ENCODE measurements at places on chromosomes 3 and 15.

GRCh38 chr3:67858492-67858891, 204.1 kb upstream of the SUCLG2 start:
- no peak for DNase-seq

GRCh38 chr3:104176706-104177105, 1190.0 kb upstream of the ALCAM start:
- no peak for DNase-seq

- DNase-seq = no peak
Measured at GRCh38 chr3:70744536-70744935, 432.1 kb upstream of the MDFIC2 start.

- no peak for DNase-seq
Measured at GRCh38 chr3:61956236-61956635, 394.9 kb downstream of the PTPRG start.

DNA sequence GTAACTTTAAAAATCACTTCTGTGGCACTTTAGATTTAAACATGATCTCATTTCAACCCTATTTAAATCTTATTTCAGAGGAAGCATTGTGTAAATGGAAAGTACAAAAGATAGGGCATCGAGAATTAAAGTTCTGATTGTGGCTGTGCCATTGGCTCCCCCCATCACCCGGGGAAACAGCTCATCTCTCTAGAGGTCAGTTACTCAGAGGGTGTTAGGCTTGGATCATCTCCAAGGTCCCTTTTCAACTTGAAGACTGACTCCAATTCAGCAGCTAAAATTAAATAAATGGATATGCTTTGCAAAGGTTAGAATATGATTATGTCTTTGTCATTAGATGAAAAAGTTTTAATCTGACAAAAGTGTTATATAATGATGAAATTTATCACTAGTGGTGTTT, 20.1 kb downstream of the CADM2 start:
- DNase-seq = no peak

DNA sequence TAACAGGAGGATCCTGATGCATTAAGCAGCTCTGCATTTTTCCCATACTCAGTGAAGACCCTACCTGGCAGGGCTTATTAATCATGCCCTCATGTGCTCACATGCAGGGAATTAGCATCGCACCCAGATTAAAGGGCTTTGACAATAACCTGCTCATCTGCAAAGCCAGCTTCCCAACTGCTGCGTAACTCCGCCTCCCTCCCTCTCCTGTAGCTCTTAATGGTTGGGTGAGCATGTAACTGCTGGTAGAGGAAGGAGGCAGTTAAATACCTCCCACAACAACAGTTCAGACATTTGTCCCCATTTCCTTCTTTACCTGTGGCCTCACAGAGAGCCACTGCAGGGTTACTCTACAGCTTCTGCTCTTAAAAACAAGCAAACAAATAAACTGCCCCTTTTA, 203.6 kb upstream of the WNT5A start:
- DNase-seq = no peak

GRCh38 chr3:178436773-178437172, 99.5 kb upstream of the KCNMB2 start:
- DNase-seq = peak; percentile 44

GRCh38 chr15:68228143-68228970, 1.2 kb downstream of the CLN6 start:
- no peak for DNase-seq

GRCh38 chr3:38165722-38166387, 518 bp downstream of the OXSR1 start:
- no peak for DNase-seq

DNA sequence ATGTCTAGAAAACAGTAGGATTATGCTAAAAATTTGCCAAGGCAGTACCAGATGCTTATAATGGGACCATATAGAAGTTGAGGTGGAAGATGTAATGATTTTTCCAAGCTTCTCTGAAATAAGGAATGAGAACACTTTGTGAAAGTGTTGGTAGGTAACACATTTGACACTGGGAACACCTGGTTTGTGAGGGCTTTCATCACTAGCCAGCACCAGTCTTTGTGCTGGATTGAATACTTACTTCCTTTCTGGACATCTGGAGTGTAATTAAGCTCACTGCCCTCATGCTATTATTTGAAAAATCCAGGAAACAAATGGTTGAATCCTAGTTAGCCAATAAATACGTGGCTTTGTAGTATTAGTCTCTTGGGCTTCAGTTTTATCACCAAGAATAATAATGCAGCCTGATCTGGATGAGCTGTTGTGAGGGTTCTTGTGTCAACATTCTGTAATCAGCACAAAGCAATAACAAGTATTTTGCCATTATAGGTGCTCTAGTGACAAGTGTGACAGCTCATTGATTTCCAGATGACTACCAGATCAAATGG, 12.9 kb downstream of the CCDC80 start:
- no peak for DNase-seq

GRCh38 chr3:15666277-15666676, 64.7 kb downstream of the BTD start:
- DNase-seq = no peak

DNA sequence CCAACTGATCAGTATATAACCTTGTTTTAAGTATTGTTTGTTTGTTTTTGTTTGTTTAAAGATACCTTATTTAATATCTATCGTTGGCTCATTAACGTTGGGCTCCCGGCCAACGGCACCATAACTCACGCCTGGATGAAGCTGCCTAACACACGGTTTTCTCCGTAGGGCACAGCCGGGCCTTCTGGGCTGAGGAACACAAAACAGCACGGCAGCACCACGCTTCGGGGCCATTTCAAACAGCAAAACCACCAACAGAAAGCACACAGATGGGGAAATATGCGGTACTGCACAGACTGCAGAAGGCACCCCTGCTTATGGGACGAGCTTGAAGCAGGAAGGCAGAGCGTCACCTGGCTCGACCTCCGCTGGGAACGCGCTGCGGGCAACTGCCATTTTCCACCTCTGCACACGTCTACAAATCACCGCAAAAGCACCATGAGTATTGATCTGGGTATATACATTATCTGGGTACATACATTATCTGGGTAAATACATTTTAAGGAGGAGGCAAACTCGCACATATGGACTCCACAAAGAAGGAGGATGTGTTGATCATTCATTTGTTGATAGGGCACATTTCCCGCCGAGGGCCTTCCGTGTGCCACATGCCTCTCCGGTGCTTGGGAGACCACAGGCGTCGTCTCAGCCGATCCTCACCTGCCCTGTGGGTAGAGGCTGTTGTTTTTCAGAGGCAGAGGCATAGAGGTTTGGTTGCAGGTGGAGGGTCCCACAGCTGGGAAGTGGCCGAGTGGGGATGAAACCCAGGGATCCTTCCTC, 123.7 kb upstream of the ATP2B2 start:
- peak; percentile 38 for DNase-seq

DNA sequence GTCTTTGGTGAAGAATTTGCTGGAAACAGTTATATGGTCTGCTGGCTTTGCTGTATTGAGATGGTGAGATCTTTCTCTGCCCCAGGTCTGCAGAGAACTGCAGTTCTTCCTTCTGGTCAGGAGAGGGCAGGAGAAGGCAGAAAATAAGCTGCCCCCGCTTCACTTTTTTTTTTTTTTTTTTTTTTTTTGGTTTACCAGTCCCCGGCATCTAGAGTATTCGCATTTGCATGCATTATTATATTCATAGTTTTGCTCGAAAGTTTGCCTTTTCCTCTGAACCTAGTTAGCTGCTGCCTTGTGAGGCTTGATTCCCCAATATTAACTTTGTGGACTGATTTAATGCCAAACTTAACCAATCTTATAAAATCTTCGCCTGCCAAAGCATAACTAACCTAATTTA, 10.6 kb upstream of the PARL start:
- peak; percentile 58 for DNase-seq

- DNase-seq = no peak
Measured at GRCh38 chr3:194075802-194076460, 60.0 kb upstream of the HES1 start.

GRCh38 chr15:33093222-33093621, 101.3 kb downstream of the FMN1 start:
- no peak for DNase-seq

- no peak for DNase-seq
Measured at GRCh38 chr15:69066007-69066995, 51.8 kb downstream of the NOX5 start.

GRCh38 chr15:91866971-91867372, 13.5 kb downstream of the SLCO3A1 start:
- DNase-seq = peak; percentile 71

- no peak for DNase-seq
Measured at GRCh38 chr3:58173029-58173668, 37.6 kb downstream of the DNASE1L3 start.

- no peak for DNase-seq
Measured at GRCh38 chr3:97691354-97691753, 73.2 kb upstream of the ARL6 start.

- no peak for DNase-seq
Measured at GRCh38 chr15:51382787-51383186, 41.3 kb downstream of the GLDN start.

DNA sequence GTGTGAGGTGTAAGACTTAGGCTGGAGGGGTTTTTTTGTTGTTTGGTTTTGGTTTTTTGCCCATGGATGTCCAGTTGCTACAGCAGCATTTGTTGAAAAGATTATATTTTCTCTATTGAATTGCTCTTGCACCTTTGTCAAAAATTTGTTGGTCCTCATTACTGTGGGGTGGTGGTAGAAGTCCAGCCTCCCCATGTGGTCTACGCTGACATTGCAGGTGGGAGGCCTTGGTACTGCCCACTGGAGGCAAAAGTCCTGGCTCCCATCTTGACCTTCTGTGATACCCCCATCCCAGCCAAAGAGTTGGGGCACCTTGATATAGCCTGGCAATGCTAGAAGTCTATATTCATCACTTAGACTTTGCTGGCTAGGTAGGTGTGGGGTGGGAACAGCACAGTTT, 5.4 kb upstream of the RAB6B start:
- no peak for DNase-seq

DNA sequence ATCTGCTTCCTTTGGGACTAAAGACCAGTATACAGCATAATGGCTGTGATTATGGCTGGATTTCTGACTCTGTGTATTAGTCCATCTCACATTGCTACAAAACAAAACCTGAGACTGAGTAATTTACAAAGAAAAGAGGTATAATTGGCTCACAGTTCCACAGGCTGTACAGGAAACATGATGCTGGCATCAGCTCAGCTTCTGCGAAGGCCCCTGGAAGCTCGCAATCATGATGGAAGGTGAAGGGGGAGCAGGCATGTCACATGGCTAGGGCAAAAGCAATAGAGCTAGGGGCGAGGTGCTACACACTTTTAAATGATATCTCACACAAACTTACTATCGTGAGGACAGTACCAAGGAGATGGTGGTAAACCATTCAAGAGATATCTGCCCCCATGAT, 68.0 kb upstream of the GADL1 start:
- DNase-seq = no peak

DNA sequence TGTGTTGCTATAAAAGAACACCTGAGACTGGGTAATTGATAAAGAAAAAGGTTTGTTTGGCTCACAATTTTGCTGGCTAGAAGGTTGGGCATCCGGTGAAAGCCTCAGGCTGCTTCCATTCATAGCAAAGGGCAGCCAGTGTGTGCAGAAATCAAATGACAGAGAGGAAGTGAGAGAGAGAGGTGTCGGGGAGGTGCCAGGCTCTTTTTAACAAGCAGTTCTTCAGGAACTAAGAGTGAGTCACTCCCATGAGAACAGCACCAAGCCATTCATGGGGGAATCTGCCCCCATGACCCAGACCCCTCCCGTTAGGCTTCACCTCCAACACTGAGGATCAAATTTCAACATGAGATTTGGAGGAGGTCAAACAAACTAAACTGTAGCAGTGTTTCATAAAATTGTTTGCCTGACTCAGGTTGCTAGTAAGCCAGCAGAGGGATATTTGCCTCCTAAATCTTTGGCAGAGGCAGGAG, 4.5 kb upstream of the PARP15 start:
- no peak for DNase-seq

DNA sequence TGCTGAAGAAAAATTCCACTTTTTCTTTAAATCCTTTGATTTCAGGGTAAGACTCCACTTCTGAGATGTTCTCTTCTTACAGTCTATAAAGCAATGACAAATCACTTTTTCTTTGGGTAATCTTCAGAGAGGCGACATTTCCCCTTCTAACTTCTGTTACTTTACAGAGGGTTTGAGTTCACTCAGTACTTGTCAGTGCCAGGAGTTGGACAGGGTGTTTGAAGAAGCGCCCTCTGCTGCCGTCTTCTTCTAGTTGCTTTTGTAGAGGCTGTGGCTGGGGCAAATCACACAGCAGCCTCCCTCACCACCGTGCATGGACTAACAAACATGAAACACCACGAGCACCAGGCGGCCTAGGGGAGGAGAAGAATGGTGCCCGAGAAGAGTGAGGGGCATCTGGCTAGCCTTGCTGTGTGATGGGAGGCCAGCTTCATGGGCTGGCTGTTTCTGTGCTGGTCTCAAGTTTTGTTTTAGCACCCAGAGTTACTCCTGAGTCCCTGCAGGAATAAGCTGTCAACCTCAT, at the start of gene CD80:
CD80 (minus strand) TSS at position 174 of the 523 bp plus-strand sequence. CDS start 1,886 bp downstream, outside the sequence.
- DNase-seq = no peak

DNA sequence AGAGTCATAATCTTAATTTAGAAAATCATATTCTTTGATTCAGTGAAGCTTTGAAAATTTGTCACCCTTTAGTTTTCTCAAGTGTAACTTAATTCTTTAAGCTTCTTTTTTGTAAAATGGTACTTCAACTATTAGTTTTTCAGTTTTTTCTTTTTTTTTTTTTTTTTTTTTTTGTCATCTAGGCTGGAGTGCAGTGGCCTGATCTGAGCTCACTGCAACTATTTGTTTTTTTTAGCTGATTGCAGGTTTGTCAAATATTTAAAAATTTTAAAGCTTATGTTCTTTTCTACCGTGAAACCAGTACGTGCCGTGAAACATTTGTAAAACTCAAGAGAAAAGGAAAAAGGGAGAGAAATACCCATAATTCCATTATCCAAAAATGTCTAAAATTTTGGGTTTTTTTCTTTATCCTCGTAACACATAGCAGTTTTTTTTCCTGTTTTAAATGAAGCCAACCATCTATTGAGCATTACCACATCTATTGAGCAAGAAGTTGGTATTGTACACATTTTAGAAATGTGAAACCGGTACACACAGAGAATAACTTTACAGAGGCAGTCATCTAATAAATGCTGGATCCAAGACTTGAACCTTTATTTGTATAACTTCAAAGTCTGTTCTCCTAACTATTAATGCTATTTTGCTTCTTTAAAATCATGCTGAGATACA, 25.7 kb downstream of the ECT2 start:
- DNase-seq = no peak

DNA sequence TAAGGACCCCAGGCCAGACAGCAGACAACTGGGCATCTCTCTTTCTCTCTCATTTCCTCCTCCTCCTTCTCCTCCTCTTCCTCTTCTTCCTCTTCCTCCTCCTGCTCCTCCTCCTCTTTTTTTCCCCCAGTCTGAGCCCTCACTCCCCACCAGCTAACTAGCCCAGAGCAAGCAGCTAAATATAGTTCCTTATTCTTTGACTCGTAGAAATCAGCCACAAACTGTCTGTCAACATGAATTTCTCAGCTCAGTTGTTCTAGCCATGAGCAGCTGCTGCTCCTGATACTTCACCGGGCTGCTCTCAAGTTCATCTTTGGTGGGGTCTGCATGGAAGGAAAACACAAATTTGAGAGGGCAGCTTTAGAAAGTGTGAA, 19.2 kb upstream of the LOXL1 start:
- no peak for DNase-seq

- DNase-seq = no peak
Measured at GRCh38 chr3:113441051-113441770, at the start of gene CFAP44. Gene CFAP44 (minus strand): TSS chr3:113441493. CDS start chr3:113433664, 7,829 bp downstream.
